ENCODE measurements at places on chromosomes 6 and 20.
A peak's percentile ranks its signal among the peaks of the same experiment; 100 is the strongest.

DNA sequence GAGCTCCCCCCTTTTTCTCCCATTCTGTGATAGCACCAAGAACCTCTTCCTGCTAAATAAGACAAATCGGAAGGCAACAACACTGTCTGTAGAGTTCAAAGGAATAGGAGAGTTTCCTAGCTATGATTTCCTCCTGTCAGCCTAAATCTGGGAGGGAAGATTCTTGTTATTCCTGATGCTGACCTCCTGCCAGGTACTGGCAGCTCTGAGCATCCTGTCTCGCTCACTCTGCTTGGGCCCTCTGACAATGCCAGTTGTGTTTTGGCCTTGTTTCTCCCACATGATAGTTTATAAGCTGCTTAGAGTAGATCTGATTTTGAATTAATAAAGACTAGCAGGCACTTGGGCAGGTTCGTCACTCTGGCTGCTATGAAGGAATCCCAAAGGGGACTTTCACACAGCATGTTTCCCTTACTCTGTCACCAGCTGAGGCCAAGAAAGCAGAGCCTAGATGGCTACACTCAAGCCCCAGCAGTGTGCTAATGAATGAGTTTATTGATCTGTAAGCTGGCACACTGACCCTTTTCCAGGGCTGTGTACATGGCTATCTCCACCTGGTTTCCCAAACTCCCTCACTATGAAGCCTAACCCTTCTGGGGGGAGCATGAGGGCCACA is 52.3 kb downstream of the UQCC1 start:
- peaks cover 3% of the 10 kb centered on the region for H3K4me1 ChIP-seq
- no peak overlapping the region for H3K4me3 ChIP-seq
- H3K36me3 ChIP-seq: peaks cover 22% of the 10 kb centered on the region

GRCh38 chr6:131979515-131980337 is 28.6 kb upstream of the CCN2 start:
- no peaks in the 10 kb centered on the region for H3K4me1 ChIP-seq
- H3K4me3 ChIP-seq: no peak overlapping the region
- peaks cover 5% of the 10 kb centered on the region for H3K27me3 ChIP-seq
- H3K27ac ChIP-seq: no peak overlapping the region
- H3K36me3 ChIP-seq: no peaks in the 10 kb centered on the region

DNA sequence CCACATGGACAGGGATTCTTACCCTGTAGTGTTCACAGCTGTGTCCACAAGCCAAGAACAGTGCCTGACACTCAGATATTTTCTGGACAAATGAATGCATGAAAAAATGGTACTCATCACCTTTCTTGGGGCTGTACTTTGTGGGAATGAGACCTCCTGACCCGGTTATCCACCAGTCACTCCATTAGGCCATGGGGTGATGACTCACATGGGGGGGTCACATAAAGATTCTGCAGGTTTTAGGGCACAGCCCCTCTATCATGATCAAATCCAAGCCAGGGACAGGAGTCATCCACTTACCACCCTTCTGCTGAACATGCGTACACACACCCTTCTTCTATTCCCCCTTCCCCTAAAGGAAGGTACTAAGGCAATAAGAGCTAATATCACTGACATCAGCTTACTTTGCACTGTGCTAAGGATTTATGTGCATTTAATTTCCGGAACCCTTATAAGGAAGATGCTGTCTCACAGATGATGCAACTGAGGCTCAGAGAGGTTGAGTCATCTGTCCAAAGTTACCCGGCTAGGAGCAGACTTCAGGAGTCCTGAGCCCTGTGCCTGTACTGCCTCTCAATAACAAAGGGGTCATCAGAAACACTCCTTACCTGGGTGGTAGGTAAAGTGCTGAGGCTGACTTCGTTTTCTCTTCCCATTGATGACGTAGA is 107.8 kb downstream of the NFATC2 start:
- no peaks in the 10 kb centered on the region for H3K27me3 ChIP-seq
- H3K36me3 ChIP-seq: peaks cover 82% of the 10 kb centered on the region
- peaks cover 71% of the 10 kb centered on the region for H3K4me1 ChIP-seq
- no peak for DNase-seq

GRCh38 chr6:44169154-44169553 is 10.5 kb downstream of the CAPN11 start:
- DNase-seq: no peak
- H3K36me3 ChIP-seq: no peaks in the 10 kb centered on the region
- peaks cover 45% of the 10 kb centered on the region for H3K27me3 ChIP-seq
- no peak overlapping the region for H3K4me3 ChIP-seq
- H3K27ac ChIP-seq: no peak overlapping the region

- peaks cover 12% of the 10 kb centered on the region for H3K4me1 ChIP-seq
- no peaks in the 10 kb centered on the region for H3K27me3 ChIP-seq
- no peak overlapping the region for H3K27ac ChIP-seq
Measured at GRCh38 chr6:11974089-11974488, 38.0 kb upstream of the HIVEP1 start.

GRCh38 chr20:49712996-49713752 is 504 bp downstream of the B4GALT5 start:
- H3K4me1 ChIP-seq: peaks cover 40% of the 10 kb centered on the region
- DNase-seq: no peak
- H3K36me3 ChIP-seq: peaks cover 7% of the 10 kb centered on the region
- H3K27ac ChIP-seq: peak overlapping the region; percentile 60

DNA sequence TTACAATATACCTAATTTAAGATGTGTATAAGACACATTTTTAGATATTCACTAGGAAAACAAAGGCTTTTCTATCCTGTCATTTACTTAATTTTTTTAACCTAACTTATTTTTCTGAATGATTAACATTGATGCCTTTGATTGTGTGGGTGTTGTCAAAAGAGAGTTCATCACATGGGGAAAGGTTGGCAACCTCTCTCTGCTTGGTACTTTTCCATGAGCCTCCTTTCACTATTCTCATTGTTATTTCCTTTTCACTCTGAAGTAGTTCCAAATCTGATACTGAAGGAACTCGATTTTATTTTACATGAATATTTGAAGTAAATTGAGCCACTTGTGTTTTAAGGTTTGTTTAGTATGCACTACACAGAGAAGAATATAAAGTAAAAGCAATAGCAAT is 35.9 kb downstream of the TPD52L1 start:
- no peak overlapping the region for H3K27ac ChIP-seq
- DNase-seq: no peak
- H3K4me3 ChIP-seq: no peak overlapping the region
- no peaks in the 10 kb centered on the region for H3K27me3 ChIP-seq
- peaks cover 6% of the 10 kb centered on the region for H3K4me1 ChIP-seq
- H3K36me3 ChIP-seq: no peaks in the 10 kb centered on the region

GRCh38 chr6:29884261-29884660 is 56.6 kb downstream of the HLA-G start:
- H3K4me3 ChIP-seq: no peak overlapping the region
- H3K27me3 ChIP-seq: peaks cover 9% of the 10 kb centered on the region
- no peak overlapping the region for H3K27ac ChIP-seq
- H3K36me3 ChIP-seq: peaks cover 19% of the 10 kb centered on the region
- no peak for DNase-seq

DNA sequence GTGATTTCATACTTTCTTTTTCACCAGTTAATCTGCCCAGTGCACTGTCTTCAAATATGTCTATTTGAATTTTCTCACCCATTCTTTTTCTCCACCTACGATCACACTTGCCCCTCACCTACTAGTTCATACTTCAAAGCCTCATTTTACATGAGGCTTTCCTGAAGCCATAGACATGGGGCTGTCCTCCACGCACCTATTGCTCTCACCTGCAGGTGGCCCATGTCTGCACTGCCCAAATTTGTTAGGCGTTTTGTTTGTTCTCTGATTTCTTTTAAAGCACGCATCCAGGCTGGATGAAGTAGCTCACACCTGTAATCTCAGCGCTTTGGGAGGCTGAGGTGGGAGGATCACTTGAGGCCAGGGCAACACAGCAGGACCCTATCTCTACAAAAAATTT is 106.8 kb upstream of the RIPOR2 start:
- peak; percentile 39 for DNase-seq
- peaks cover 51% of the 10 kb centered on the region for H3K4me1 ChIP-seq
- peak overlapping the region; percentile 92 for H3K4me3 ChIP-seq
- no peaks in the 10 kb centered on the region for H3K27me3 ChIP-seq
- peaks cover 18% of the 10 kb centered on the region for H3K36me3 ChIP-seq
- peak overlapping the region; percentile 96 for H3K27ac ChIP-seq

DNA sequence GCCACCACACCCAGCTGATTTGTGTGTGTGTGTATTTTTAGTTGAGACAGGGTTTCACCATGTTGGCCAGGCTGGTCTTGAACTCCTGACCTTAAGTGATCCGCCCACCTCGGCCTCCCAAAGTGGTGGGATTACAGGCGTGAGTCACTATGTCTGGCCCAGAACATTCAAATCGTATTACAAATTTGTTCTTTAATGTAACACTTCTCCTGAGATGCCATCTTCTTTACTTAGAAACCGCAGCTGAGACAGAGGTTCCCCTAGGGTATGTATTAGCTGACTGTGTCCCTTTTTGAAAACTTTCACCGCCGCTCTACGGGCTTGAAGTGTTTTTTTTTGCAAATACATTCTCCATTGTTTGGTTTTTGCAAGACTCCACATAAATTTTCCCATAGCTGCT is 62.6 kb downstream of the TOX2 start:
- DNase-seq: no peak
- H3K4me3 ChIP-seq: no peak overlapping the region
- peaks cover 7% of the 10 kb centered on the region for H3K36me3 ChIP-seq
- peaks cover 45% of the 10 kb centered on the region for H3K27me3 ChIP-seq
- no peak overlapping the region for H3K27ac ChIP-seq

DNA sequence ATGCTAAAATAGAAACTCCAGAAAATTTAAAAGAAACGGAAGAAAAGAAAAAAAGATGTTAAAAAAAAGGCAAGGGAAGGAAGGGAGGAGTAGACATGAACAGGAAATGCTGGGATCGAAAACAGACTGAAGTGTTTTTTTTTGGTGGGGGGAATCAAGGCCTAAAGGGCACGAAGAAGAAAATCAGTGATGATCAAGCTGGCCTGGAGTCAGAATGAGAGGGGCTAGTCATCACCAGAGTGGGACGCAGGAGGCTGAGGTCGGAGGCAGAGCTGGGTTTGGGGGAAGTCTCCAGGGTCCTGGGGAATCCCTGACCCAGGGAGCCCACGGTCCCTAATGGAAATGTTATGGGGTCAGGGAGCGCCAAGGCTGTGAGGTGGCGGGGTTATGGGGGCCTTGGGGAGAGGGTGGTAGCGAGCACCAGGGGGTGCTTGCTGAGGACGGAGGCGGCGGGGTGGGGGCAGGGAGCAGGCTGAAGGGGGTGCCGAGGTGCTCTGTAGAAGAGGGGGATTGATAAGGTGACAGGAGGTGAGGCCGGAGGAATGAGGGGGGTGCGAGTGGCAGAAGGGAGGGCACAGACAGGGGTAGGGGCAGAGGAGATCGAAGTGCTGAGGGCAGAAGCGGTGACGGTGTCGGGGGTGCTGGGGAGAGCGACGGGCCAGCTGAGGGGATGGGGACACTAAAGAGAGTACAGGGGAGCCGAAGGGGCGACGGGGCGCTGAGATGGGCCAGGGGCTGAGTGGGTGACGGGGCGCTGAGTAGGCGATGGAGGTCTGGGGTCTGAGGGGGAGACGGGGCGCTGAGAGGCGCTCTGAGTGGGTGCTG is 684 bp downstream of the ZNFX1 start:
- H3K4me3 ChIP-seq: peak overlapping the region; percentile 100
- peak overlapping the region; percentile 98 for H3K27ac ChIP-seq
- H3K4me1 ChIP-seq: peaks cover 55% of the 10 kb centered on the region
- no peaks in the 10 kb centered on the region for H3K27me3 ChIP-seq

- no peaks in the 10 kb centered on the region for H3K27me3 ChIP-seq
- peaks cover 1% of the 10 kb centered on the region for H3K4me1 ChIP-seq
- H3K4me3 ChIP-seq: no peak overlapping the region
Measured at GRCh38 chr20:51579137-51579536, 36.6 kb upstream of the NFATC2 start.

DNA sequence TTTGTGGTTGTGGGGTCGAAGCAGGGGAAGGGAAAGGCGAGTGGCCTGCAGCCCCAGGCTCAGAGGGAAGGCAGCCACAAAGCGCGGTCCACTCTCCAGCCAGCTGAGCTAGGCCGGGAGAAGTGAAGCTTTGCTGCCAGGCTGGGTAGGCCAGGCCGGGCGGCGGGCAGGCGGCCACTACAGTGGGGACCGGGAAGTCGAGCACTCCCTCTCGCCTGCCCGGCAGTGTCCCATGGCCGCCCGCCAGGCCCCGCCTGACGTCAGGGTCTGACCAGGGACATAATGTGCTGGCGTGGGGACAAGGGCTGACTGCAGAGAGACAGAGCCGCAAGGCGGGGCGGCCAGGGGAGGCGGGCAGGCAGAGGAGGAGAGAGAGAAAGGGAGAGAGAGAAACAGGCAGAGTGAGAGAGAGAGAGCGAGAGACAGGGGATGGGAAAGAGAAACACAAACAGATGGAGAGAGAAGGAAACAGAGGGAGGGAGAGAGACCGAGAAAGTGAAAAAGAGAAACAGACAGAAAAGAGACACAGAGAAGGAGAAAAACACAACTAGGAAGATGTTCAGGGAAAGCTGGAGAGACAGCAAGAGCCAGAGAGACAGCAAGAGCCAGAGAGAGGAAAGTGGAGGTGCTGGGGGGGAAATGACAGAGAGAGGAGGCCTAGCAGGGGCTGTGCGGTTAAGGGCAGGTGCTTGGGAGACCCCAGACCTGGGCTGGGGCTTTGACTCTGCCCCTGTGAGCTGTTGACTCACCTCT is 94.5 kb upstream of the PTPN1 start:
- DNase-seq: no peak
- no peak overlapping the region for H3K27ac ChIP-seq
- no peaks in the 10 kb centered on the region for H3K36me3 ChIP-seq

DNA sequence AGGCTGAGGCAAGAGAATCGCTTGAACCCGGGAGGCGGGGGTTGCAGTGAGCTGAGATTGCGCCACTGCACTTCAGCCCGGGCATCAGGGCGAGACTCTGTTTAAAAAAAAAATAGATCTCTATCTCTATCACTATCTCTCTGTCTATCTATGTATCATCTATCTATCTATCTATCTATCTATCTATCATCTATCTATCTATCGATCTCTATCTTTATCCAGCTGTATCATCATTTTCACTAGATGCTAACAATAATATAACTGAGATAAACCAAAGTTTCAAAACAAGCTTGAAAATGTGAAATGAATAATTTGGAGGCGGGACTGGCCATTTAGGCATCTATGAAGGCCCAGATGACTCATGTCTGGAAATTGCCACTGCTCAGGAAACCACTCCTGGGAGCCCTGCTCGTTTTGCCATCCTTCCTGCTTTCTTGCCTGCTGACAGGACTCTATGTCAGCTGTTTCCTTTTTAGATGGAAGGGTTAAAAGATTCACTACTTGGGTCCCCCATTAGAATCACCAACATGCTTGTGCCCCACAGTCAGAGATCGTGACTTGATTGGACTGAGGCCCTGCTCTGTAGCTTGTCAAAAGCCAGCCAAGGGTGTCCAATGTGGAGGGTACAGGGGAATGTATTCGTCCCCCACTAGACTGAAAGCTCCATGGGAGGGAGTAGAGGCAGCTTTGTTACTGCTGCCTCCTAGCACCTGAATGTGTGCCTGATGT is 61.7 kb downstream of the UTRN start:
- peak overlapping the region; percentile 50 for H3K4me3 ChIP-seq
- no peak for DNase-seq
- peaks cover 39% of the 10 kb centered on the region for H3K36me3 ChIP-seq

- no peaks in the 10 kb centered on the region for H3K36me3 ChIP-seq
- DNase-seq: no peak
- H3K27me3 ChIP-seq: peaks cover 10% of the 10 kb centered on the region
- no peak overlapping the region for H3K4me3 ChIP-seq
- H3K4me1 ChIP-seq: peaks cover 8% of the 10 kb centered on the region
Measured at GRCh38 chr20:47843886-47844567, 58.7 kb upstream of the SULF2 start.

GRCh38 chr20:17507032-17507431 is 24.1 kb downstream of the BFSP1 start:
- H3K27me3 ChIP-seq: peaks cover 6% of the 10 kb centered on the region
- peak; percentile 36 for DNase-seq
- peaks cover 84% of the 10 kb centered on the region for H3K4me1 ChIP-seq
- peaks cover 19% of the 10 kb centered on the region for H3K36me3 ChIP-seq
- H3K4me3 ChIP-seq: peak overlapping the region; percentile 63
- peak overlapping the region; percentile 64 for H3K27ac ChIP-seq

All from activated CD4-positive, alpha-beta memory T cell treated with anti-CD3 and anti-CD28 coated beads, Interleukin-2, amount 10 ng/mL, durations not matched to agents 7 days and 5 days (primary cell).